ENCODE measurements at places on chromosomes 6 and 20. TPM values are rescaled to one million over a fixed set of nuclear protein-coding genes. Genes with fewer than 3 reads are reported as not detected.

GABRR1 gene
- total RNA-seq, result not detected

BFSP1 gene
- total RNA-seq, result 4.5 TPM

CST2 gene
- 1.6 TPM for total RNA-seq

CCDC170 gene
- total RNA-seq, result 0.07 TPM

SYCP2L gene
- total RNA-seq, result 2.4 TPM

HCRTR2 gene
- not detected for total RNA-seq

SDC4 gene
- total RNA-seq, result 107 TPM

NKAIN2 gene
- not detected for total RNA-seq

GPLD1 gene
- total RNA-seq, result 0.45 TPM

SLC2A4RG gene
- 82.1 TPM for total RNA-seq

Measured in A549 treated with dexamethasone at 1 μM for 4 hours (cell line).